HS-27A (cell line): ENCODE measurements at places on chromosomes 2 and 18.

DNA sequence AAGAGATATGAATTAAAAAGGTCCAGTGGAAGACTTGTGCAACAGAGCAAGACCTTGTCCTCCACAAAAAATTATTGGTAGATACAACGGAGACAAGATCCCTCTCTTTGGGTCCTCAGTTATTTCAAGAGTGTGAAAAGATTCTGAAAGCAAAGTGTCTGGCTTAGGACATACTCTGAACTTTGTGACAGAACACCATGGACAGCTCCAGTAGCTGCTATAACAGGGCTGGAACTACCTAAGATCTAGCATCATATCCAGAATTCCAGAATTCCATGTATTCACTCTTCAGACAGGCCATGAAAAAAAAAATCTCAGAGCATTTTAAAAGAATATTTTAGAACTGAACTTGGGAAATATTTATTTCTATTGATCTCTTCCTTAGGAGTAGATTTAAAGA, 74.8 kb upstream of the ZBTB14 start:
- DNase-seq: no peak

- no peak for DNase-seq
These were observed 585.6 kb downstream of the NUP35 start for GRCh38 chr2:183709829-183710228.

DNA sequence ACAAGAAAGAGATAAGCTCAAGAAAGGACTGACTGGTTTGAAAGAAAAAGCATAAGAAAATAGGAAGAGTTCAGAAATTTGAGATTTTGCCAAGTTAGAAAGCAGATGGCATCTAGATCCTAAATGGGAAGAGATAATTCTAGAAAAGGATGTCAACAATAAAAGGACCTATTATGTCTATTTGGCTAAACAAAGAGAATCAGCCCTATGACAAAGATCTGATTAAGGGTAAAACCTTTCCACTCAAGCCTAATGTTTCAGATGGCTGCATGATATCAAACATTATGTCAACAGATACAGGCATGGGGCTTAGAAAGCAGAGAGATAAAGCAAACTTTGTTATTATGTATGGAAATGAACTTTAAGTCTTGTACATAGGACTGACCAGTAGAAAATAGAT, 465.0 kb upstream of the TRIB2 start:
- DNase-seq: no peak

DNA sequence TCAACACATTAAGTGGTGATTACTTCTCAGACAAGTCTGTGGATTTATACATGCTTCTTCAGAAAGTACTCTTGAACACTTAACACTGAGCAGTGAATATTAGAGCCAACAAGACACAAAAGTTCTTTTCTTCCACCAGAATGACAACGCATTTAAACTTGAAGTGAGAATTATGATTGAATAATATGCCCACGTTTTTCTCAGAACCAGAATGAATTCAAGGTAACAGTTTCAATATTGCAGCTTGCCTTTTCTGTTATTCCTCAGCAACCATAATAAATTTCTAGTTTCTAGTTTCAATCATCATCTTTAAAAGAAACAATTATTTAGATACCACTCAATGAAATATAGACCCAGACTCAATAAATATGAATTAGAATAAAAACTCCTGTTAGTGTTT, 547.0 kb downstream of the NUP35 start:
- DNase-seq: no peak

- no peak for DNase-seq
These were observed 221.6 kb downstream of the GBX2 start for GRCh38 chr2:235946590-235946989.

- DNase-seq: no peak
These were observed at the start of gene TGFBRAP1 for GRCh38 chr2:105329561-105330495. Gene TGFBRAP1, minus strand, starts transcription at chr2:105329735. Its CDS starts 21,434 bp downstream, at chr2:105308301.

DNA sequence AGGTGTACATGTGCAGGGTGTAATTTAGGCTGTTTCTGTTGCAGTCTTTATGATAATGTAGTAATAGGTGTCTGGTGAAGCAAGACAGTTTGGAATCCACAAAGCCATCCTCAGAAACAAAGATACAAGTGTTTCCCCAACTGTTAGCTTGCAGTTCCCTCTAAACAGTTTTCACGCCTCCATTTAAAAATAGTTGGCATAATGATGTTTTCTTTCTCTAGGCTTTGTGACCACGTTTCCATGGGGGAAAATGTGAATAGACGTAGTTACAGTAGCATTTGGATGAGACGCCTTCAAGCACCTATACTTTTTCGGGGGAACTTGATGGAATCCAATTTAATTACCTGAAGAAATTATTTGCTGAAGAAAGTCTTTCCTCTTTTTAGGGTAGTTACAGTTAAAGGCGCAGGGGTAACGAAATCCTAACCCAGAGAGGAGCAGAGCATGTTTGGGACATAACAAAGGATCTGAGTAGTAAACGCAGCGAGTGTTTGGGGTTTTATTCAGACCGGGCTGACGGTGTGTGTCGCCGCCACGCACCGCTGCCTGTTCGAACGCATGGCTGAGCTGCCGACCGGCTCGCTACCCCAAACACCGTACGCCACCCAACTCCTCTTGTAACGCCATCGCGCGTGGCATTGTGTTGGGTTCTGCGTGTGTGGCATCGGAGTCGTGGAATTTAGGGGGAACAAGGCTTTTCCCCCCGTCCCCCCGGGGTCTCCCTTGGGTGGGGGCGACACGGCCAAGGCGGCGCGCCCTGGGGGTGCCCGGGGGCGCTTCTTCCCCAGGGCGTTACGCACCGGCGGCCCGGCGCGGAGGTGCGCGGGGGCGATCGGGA, 681 bp upstream of the NRP2 start:
- no peak for DNase-seq

- DNase-seq: no peak
These were observed 57.9 kb downstream of the TLK1 start for GRCh38 chr2:171102802-171103201.

GRCh38 chr2:151878655-151879563, 50.7 kb upstream of the ARL5A start:
- DNase-seq: no peak

- DNase-seq: no peak
These were observed 100.5 kb upstream of the MEIS1 start for GRCh38 chr2:66334237-66335029.

DNA sequence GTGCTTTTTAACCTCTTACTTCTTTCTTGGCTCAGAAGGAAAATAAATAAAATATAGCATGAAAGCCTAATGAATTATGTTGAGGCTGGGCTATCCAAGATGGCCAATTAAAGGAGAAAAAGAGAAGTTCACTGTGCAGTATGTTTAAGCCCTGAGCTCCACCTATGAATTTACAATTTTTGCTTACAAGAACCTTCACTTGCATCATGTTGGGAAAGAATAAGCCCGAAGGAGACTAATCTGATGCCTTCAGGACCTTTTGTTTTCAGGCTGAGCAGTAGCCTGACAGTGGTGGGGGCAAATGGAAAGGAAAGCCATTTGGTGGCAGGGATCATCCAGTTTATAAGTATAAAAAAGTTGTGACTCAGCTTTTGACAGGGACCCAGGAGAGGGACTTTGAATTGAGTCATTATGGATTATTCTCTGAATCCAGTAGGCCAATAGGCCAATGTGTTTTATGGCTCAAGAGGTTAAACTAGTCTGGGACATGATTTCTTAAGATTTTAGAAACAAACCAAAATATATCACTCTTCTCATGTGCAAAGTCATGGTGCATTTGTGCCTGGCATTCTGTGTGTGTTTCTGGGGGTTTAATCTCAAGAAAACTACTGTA, 56.9 kb downstream of the E2F6 start:
- DNase-seq: no peak

DNA sequence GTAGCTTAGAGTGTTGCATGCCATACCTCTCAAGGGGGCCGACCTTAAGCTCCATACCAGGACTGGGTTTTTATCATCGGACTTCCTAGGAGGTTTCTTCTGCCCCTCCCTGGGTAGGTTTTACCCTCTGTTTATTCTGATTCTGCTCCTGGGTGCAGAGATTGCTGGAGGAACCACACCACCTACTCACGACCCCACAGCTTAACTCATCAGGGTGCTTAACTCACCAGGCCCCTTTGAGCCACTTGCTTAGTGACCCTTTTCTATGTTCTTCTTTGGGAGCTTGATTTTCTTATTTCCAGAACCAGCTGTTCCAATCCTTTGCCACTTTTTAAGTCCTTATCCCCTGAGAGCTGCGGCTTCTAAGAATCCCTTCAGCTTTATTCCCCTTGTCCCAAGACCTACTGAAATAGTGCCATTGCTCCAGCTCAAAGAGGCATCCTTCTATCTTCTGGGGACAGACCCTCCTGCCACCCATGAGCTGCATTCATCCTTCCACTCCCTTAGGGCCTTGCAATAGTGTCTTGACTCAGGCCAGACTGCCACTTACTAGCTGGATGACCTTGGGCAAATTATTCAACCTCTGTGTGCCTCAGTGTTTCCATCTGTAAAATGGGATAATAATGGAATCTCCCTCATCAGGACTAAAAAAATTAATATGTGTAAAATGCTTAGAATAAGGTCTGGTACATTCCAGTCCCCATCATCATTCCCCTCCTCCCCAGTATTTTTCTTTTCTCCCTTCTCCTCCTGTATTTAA, 5.8 kb downstream of the OXER1 start:
- no peak for DNase-seq

DNA sequence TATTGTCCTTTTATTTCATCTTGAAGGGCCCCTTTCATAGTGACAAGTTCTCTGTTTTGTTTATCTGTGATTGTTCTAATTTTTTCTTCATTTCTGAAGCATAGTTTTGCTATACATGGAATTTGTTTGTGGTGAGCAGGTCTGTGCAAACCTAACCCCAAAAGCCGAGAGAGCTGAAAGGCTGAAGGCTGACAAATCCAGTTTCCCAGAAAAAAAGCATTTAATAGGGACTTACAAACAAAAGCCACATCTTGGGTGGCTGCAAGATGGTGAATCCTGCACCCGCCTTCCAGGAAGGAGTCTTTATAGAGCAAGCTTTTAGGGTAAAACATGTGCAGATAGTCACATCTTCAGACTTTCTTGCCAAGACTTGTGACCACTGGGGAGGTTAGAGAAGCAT, 473.4 kb upstream of the TRIB2 start:
- DNase-seq: no peak

GRCh38 chr2:211354481-211354880, 798.1 kb downstream of the CPS1 start:
- no peak for DNase-seq

DNA sequence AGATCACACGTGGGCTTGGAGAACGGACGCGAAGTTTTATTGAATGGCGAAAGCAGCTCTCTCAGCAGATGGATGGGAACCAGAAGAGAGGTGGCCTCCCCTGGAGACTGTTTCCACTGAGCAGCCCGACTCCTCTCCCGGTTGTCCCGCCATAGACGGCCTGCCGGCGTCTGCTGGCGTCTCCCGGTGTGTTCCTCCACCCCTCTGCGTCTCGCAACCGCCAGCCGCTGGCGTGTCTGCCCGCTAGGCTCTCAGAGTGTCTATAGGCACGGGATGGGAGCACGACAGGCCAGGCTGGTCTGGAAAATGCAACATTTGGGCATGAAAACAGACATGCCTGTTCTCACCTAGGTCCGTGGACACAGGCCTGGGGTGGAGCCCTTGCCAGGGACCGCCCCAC, 366.7 kb upstream of the SOX11 start:
- no peak for DNase-seq

DNA sequence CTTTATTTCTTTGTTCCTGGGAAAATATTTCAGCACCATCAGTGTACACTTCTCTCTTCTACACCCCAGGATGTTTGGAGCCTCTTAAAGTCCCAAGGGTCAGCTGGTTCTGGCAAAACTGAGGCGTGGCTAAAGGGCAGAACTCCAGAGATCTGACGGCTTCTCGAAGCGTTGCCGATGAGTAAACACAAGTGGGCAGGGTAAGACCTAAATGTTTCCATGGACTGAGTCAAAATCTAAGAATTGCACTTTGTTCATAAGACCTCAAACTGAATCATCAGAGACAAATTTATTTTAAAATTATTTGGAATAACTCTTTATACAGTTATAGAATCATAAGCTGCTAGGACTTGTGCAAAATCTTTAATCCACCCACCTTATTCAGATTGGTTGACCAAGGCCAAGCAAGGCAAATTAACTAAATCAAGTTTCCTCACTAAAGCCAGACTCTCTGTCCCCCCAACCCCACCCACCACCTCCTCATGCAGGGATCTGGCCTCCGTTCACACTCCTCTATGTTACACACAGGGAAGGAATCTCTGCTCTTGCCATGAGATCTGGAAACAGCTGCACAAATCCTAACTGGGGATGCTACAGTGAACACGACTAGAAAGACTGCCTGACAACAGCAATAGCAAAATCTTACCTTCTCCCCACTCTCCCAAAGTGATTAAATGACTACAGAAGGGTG, 342.6 kb upstream of the KLHL29 start:
- DNase-seq: no peak

GRCh38 chr2:150413366-150413765, 74.1 kb downstream of the RND3 start:
- DNase-seq: no peak

DNA sequence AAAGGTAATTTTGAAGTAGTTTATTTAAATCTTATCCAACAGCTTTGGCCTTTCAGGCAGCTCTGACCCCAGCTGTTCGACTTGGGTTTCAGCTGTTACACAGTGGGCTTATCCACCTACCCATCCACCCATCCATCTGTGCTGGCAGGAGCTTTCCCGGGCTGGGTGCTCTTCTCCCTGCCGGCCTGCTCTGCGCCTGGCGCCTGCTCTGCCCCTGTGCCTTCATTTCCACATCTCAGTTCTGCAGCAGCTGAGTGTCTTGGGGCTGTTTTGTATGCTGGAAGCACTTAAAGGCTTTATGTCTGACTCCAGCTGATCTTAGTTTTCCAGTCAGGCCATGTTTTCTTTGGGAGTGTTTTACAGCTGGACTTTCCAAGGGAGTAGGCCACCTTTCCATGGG, 24.2 kb downstream of the LDLRAD4 start:
- no peak for DNase-seq

GRCh38 chr18:9740071-9740470, 32.0 kb downstream of the RAB31 start:
- DNase-seq: no peak
